Stimulated activated CD4-positive, alpha-beta T cell treated with anti-CD3 and anti-CD28 coated beads, Interleukin-1b, Interleukin-23, amount 100 ng/mL, for 1 hour (primary cell): ENCODE measurements at places on chromosomes 4 and X.

- no peak for DNase-seq
Observed at GRCh38 chrX:40145923-40146261, 48.1 kb upstream of the BCOR start.

DNA sequence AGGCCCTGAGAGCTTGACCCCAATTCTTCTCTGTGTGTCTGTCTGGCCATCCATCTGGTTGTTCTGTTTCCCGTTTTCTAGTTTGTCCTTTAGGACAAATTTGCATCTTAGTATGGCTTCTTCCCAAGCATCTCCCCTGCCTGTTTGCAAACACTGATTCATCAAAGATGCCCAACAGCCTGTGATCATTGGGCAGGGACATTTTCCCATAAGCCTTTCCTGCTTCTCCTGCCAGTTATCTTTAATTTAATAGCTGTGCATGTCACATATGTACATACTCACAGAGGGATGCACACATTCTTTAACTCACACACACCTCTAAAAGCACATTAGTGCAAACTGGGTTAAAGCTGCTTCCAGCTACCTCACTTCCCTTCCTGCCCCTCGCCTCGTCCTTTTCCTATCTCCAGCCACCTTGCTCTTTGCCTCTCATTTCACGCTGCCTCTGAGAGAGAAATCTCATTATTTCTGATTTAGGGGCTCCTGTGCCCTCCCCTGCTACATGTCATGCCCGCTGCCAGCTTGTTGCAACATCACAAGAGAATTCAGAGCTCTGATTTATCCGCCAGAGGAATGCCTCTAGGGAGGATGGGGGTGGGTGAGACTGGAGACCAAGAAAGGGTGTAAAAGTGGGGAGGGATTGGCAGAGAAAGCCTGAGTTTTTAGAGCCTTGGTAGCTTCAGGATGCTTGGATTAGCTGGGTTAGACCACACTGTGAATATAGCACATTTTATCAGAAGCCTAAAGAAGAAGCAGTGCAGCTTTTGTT is 100.6 kb downstream of the NHS start:
- DNase-seq, result no peak

DNA sequence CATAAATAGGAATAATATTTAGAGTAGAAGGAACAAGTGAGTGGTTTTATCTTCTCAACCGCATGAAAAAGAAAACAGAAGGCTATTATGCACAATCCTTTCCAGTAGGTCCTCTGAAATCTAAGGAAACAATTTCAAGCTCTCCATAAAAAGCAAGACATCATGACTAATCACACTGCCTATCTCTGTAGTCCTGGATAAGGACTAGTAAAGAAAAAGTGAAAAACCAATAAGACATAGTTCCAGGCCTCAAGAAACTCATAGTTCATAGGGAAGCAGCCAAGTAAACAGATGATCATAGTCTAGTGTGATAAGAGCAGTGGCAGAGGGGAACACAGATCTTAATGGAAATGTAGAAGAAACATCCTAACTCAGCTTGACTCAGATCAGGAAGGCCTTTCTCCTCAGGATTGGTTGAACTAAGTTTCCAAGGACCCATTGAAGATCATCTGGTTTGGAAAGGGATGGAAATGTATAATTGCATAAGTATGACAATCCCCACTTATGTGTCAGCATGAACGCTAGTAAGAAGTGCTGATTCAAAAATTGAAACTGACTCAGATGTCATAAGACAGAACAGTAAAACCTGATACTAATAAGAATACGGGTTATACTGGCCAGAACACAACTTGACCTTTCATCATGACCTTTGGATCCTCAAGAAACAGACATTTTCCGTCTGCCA is 155.3 kb downstream of the GRIA3 start:
- no peak for DNase-seq

- no peak for DNase-seq
Observed at GRCh38 chr4:76616526-76616925, 181.5 kb downstream of the SHROOM3 start.

- DNase-seq, result no peak
Observed at GRCh38 chr4:184940500-184940899, 77.8 kb upstream of the HELT start.

DNA sequence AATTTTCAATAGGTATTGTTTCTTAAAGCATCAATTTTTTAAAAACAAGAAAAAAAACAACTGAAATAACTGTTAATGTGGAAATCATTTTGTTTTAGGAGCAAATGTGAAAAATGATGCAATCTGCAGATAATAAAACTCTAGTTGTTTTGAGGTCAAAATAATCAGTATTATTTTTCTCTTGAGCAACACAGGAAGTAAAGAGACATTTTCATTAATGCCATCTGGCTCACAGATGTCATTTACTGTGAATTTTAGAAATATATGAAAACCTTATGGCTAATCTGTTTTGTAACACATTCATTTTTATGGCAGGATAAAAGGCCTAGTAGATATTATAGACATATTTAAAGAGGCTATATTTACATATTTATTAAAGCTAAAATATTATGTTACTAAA is 141.6 kb downstream of the PCDH18 start:
- DNase-seq, result no peak

GRCh38 chrX:121932688-121933087 is 885.3 kb downstream of the GLUD2 start:
- DNase-seq, result no peak

GRCh38 chrX:118346258-118347094 is 570 bp downstream of the WDR44 start:
- DNase-seq, result no peak

- no peak for DNase-seq
Observed at GRCh38 chrX:12789976-12790375, 1.2 kb upstream of the PRPS2 start.

DNA sequence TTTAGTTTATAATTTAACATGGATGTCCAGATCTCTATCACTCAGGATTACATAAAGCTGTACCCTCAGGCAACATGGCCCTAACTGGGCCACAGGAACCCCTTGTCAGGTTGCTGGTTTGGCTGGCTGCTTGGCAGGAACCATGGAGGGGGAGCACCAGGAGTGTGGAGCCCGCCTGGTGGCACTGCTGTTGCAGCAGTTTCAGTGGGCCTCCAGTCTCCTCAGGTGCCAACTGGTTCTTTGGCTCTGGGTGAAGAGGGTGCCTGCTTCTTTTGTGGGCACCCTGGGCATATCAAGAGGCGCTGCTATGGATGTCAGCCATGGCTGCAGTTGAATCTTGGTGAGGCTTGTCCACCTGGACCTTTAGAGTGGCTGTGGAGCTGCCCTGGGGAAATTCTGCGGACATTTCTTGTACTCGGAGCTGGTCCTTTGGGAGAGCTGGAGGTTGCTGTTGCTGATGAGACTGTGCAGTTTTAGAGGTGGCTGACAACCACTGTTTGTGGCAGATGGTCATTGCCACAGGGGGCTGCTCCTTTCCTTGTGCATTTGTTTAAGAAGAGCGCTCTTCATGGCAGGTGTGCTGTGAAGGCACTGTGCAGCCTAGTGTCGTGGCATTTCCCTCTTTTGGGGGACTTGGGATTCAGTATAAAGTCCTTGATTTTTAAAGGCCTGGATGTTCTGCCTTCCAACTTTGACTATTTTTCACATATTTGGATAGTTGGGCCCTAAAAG is 10.3 kb upstream of the SMIM14 start:
- DNase-seq, result no peak

- no peak for DNase-seq
Observed at GRCh38 chr4:32147446-32148085, 1427.4 kb downstream of the PCDH7 start.
